ENCODE measurements at places on chromosomes 6 and 20.

DNA sequence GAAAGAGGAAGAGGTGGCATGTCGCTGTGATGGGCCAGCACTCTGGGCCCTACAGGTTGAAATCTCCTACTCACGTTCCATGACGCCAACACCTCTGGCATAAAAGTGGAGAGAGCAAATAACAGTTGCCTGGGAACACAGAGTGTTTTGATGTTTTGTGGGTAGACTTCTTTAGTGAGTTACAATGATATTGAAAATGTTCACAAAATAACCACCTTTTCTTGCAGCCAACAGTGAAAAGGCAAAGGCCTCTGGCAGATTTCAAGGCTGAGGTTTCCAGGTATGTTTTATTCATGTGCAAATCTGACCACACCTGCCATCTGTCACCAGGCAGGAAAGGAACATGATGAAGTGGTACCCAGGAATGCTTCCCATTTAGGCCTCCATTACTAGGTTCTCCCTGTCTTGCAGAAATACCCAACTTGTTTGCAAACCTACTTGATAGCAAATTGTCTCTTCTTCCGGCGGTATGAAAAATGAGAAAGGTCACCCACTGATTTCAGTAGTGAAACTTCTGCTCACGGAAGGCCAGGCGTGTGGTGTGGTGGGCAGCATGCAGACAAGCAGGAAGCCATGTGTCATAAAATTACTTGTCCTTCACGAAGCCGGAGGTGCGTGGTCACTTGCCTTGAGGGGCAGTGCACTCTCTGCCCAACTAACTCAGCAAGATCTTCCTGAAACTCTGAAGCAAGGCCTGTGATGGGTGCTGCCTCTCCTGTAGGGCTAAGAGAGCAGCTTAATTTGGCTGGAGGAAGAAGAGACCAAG, 299.1 kb upstream of the PRDM1 start:
- no peak for DNase-seq

DNA sequence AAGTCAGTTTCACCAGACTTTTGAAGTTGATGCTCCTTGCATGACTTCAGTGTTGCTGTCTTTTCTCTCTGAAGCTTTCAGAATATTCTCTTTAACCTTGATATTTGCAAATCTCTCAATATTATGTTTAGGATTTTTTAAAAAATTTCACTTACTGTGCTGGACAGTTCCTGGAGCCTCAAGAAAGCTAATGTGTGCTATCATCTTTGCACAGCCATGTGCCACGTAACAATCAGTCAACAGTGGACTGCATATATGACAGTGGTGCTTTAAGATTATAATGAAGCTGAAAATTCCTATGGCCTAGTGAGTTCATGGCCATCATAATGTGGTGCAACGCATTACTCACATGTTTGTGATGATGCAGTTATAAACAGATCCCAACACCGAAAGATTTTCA, 59.1 kb upstream of the OGFRL1 start:
- DNase-seq: no peak

DNA sequence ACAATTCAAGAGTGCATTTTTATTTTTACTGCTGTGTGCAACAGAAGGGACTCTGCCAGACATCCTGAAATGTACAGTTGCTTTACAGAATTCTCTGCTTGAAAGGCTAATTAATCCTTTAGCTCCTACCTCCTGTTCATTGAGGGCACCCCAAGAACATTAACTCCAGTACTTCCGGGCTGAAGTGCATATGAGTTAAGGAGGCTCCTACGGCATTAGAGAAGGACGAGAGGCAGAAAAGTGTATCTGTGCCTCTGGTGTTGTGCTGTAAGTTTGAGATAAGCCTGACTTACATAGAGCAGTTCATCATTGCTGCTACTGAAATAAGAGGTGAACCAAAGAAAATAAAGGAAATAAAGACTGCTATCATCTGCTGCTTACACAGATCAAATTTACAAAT, 609.3 kb upstream of the ADGRB3 start:
- peak; percentile 90 for DNase-seq

DNA sequence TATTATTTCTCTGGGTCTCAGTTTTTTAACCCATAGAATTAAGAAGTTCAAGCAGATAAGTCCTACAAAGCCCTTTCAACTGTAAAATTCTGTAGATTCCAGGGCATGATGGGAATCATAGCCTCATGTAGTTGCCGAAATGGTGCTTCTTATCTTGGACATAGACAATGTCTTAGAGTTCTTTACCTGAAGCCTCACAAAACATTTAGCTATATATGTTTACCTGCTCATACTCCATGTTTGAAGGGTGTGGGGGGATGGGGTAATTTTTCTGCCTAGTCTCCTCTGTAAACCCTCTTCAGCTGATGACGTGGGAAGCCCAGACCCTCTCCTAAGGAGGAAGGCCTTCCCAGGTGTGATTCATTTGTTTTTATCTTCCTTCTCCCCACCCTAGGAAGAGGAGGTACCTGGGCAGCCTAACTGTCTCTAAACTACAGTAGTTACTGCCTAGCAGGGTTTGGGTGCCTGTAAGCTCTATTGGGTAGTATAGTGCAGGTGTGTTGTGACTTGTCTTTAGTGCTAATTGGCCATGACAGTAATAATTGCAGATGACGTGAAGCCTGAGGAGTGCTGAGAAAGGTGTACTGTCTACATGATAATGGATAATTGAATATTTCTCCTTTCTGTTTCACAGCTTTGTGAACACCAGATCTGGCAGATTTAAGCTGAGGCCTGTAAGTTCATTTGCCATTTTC, 230.8 kb downstream of the TFAP2B start:
- no peak for DNase-seq

All from OCI-M1 (cell line).